ENCODE measurements at places on chromosomes 2 and 18. TPM values are rescaled to one million over a fixed set of nuclear protein-coding genes. Genes with fewer than 3 reads are reported as not detected.

DNA sequence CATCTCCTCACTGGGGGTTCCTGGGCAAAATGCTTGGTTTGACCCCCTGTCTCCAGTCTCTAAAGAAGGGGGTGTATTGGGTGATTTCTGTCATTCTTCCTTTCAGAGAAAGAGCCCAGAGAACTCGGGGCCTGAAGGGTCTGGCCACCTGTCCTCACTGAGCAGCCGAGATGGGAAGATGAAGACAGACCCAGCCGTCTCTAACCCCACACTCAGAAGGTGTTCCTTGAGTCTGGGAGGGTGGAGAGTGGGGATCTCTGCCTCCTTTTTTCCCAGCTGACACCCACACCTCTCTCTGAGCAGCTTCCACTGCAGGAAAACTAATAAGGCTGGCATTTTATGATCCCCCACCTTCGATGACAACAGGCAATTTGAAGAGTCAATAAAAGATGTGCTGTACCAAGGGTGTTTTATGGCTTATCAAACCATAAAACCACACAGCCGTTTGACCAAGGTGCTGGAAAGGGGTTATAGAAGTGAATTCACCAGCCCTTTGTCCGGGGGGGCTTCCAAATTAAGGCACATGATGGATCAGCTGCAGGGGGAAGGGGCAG, 213.8 kb downstream of the SMAD2 start:
- H3K36me3 ChIP-seq: no peaks in the 10 kb centered on the region
- peaks cover 55% of the 10 kb centered on the region for H3K27me3 ChIP-seq
- no peak for DNase-seq
- H3K4me1 ChIP-seq: no peaks in the 10 kb centered on the region
- H3K27ac ChIP-seq: no peak overlapping the region

ACAA2 gene
- 99.0 TPM for total RNA-seq

GRCh38 chr2:235098736-235099494, 147.1 kb downstream of the SH3BP4 start:
- no peaks in the 10 kb centered on the region for H3K36me3 ChIP-seq
- peaks cover 35% of the 10 kb centered on the region for H3K4me1 ChIP-seq
- no peak for DNase-seq
- H3K4me3 ChIP-seq: no peak overlapping the region
- peaks cover 6% of the 10 kb centered on the region for H3K27me3 ChIP-seq

GRCh38 chr2:176081837-176082524, 1.8 kb downstream of the EVX2 start:
- no peak for DNase-seq
- peaks cover 94% of the 10 kb centered on the region for H3K27me3 ChIP-seq

DNA sequence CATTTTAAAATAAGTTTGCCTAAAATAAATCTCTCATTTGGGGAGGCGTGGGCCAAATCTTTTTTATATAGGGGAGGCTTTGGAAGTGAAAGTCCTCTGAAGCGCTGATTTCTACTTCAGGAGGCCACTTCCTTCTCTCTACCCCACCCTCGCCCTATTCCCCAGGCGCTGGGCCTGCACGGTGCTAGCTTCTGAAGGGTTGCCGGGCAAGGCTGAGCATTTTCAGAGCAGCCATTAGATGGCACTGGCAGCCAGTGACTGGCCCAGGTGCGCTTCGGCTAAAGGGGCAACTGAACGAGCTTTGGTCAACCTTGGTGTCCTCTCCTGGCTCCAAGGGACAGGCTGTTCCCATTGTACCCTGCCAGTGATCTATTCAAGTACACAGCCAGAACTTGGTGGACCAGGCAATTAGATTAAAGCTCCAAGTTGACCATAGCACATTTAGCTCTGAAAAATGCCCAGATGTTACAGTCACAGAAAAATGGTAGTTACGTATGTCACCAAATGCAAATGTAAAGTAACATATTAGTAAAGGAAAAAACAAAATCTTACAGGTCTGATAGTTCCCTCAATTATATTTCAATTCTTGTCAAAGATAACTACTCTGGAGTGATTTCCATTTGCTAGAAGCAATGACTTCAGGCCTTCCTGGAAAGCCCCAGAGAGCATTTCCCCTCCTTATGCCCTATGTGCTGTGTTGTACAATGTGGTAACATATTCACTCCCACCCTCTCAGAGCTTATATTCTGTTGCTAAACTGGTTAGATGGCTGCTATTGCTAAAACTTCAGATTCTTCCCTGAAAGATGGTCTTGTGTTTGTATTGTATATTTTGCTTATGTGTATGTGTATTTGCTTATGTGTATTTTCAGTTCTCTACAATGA, 2.1 kb downstream of the POMC start:
- peaks cover 4% of the 10 kb centered on the region for H3K36me3 ChIP-seq
- H3K27ac ChIP-seq: no peak overlapping the region
- H3K4me1 ChIP-seq: peaks cover 15% of the 10 kb centered on the region
- no peak for DNase-seq
- peak overlapping the region; percentile 27 for H3K4me3 ChIP-seq
- H3K27me3 ChIP-seq: peaks cover 78% of the 10 kb centered on the region

DNA sequence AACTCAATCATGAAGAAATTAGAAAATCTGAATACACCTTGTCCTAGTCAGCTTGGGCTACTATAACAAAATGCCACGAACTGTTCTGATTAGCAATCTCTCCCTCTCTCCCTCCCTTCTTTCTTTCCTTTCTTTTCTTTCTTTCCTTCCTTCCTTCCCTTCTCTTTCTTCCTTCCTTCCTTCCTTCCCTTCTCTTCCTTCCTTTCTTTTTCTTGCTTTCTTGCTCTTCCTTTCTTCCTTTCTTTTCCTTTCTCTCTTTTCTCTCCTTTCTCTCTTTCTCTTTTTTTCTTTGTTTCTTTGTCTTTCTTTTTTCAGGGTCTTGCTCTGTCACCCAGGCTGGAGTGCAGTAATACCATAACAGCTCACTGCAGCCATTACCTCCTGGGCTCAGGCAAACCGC, 23.6 kb upstream of the EMILIN2 start:
- no peak overlapping the region for H3K27ac ChIP-seq
- H3K4me3 ChIP-seq: no peak overlapping the region
- peaks cover 6% of the 10 kb centered on the region for H3K36me3 ChIP-seq
- H3K27me3 ChIP-seq: no peaks in the 10 kb centered on the region
- H3K4me1 ChIP-seq: peaks cover 16% of the 10 kb centered on the region

DNA sequence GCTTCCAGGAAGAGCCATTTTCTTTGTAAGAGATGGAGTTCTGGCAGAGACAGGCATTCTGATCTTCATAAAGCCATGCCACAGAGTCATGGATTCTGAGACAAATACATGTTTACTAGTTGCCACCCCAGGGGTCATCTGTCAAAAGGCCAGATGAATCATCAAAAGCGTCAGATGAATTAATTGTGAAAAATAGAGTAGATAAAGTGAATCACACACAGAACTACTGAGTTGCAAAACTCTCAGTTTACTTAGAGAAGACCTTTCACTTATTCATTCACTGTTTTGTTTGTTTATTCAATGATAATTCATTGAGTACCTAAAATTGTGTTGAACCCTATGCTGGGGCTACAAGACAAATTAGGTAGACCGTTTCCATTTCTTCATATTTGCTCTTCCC, 157.7 kb upstream of the SERPINE2 start:
- H3K4me1 ChIP-seq: no peaks in the 10 kb centered on the region
- no peak overlapping the region for H3K4me3 ChIP-seq
- H3K27ac ChIP-seq: no peak overlapping the region

GALR1 gene
- total RNA-seq: 0.07 TPM

Data from type B pancreatic cell (in vitro differentiated cells).